GM12865 (cell line): ENCODE measurements at places on chromosomes 1 and 21.

- no peak for DNase-seq
Measured at GRCh38 chr1:109803901-109804331, 40.2 kb upstream of the EPS8L3 start.

DNA sequence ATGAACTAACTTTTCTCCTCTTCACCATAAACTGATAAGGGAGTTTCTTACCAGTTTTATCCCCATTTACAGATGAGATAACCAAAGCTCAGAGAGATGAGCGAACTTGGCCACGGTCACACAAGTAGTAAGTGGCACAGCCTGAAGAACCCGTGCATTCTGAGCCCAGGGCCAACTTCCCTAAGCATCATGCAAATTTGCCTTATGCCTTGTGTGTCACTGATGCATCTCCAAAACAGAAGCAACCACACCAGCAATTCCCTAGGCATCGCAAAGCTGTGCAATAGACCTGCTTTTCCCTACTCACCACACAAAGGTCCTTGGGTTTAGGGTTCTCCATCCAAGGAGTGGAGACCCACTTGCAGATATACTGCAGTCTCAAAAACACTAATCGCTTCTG lies 304.5 kb upstream of the KAZN start:
- DNase-seq = no peak

- DNase-seq = no peak
Measured at GRCh38 chr1:57674801-57675200, 250.9 kb upstream of the DAB1 start.

DNA sequence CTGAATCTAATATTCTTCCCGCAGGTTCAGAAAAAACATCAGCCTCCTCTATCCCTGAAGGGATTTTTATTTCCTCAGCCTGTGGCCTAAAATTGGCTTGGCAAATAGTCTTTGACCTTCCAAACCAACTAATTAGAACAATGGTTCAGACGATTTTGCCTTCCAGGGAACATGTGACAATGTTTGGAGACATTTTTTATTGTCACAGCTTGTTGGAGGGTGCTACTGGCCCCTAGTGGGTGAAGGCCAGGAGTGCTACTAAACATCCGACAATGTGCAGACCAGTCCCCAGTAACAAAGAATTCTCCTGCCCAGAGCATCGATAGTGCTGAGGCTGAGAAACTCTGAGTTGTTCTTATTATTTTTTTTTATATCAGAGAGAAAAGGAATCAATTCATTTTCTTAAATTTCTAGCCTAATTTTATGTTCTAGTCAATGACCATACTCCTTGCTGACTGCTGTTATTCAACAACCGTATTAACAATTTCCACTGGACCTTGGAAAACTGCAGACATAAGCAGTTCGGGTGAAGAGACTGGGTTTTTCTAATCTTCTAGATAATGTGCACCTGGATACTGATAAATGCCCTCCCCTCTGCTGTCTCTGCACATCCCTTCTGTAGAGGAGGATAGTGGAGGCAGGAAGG lies 280.7 kb downstream of the LMX1A start:
- DNase-seq = peak; percentile 33
